SK-N-SH (cell line): ENCODE measurements at places on chromosomes 1 and 21. TPM values are rescaled to one million over a fixed set of nuclear protein-coding genes. Genes with fewer than 3 reads are reported as not detected.

DNA sequence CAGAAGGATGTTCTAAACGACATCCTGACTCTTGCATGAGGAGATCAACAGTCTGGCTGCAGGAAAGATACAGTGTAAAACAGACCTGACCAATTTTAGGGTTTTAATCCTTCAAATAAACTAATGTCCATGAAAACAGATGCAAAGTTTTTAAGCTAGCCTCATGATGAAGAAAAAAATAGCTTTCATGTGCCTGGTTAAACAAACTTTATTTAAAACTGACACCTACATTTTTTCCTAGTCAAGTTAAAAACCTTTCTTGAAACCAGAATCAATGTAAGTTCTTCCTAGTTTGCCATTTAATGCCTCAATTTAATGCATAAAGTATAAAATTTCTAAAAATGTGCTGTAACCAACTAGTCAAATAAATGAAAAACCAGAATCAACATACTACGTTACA, 2.9 kb downstream of the WDR26 start:
- DNase-seq: no peak

The MROH7 gene
- 0.51 and 0.52 TPM in 2 replicates for polyA plus RNA-seq

The KRTAP19-8 gene
- not detected in 2 replicates for polyA plus RNA-seq

DNA sequence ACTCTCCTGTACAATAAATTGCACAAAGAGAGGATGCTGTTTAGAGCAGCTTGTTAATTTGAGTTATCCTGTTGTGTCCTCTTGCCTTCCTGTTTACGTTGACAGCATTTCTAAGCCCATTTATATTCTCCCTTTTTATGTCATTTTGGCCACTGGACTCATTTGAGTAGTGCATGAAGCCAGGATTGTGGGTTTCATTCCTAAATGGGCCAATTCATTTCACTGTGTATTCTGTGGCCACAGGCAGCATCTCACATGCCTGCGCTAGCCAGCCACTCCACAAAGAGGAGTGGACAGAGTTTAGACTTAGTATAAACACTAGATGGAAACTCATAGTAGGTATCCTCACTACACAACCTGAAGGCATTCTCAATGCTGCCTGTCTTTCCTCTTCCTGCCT, 73.4 kb downstream of the DTL start:
- no peak for DNase-seq

The SVBP gene
- polyA plus RNA-seq: 18.6 and 20.2 TPM in 2 replicates

- DNase-seq: no peak
Observed at GRCh38 chr1:23594927-23595353, 35.6 kb upstream of the ID3 start.

- DNase-seq: no peak
Observed at GRCh38 chr1:246333855-246334254, 173.2 kb downstream of the SMYD3 start.

The SHISAL2A gene
- 0.07 TPM in 1 of 2 replicates, not detected in the other for polyA plus RNA-seq

DNA sequence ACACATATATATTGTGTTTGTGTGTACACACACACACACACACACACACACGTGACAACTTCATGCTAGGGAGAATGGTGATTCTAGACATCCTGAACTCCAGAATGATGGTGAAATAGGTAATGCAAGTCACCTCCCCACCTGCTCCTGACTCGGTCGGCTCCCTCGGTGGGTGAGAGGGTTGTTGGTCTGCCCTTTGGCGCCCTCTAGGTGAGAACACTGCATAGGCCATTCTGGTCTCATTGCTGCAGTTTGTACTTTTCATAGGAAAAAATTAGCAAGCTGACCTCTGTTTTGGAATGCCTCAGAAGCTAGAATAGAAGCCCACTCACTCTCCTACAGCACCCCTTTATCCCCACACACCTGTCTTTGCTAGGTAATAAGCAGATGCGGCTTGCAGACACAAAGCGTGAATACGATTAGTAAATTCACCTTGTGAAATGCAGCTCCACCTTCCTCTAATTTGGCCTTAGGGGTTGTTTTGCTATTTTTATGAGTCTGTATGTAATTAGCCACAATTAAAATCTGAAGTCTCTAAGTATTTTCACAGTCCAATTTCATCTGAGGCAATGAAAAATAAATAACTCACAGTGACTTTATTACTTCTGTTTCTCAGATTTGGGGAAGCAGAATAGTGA, 130.0 kb upstream of the KCNJ15 start:
- DNase-seq: peak; percentile 57

DNA sequence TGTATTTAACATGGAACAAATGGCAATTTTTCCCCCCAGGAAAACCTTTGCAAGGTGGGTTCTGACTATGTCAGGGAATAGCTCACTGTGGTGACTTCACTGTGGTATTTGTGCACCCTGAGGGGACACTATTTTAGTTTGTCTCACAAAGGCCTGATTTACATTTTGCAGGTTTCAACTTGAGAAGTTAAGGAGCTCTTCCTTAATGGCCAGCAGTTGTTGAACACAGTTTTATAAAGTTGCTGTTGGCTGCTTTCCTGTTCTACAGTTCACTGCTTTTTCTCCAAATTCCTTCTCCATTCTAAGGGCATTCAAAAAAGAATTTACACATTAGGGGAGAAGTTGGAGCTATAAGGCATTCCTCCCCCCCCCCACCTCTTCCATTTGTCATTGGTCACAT, 4.6 kb downstream of the LAMC1 start:
- no peak for DNase-seq

DNA sequence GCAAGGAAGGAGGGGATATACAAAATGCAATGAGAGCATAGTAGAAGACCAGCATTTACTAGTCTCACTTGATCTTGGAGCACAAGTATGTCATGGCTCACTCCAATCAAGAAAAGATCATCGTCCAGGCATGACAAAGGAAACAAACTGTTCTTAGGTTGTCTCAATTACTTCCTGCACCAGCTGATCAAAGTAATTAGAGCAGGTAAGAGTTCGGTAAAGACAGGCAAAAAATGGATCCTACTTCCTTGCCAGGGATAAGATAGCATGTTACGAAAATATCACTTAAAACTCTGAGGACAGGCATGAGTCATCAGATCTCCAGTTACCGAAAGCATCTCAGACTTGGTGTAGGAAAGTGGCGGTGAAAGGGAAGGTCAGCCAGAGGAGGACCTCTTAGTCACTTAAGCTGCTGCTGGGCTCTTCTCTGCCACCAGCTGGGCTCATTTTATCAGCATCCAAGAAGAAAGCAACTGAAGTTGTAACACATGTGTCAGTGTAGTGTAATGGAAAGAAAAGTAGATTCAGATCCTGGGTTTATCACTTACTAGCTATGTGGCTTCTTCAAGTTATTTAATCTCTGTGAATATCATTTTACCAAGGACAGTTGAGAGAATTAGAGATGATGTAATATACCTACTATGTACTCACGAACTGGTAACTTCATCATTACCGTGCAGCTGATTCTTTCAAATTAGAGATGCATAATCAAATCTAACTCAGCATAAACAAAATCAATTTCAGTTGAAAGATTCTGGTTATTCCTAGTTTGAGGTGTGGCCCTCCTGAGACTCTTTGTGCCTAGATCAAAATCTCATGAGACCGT, 46.8 kb downstream of the XCL1 start:
- DNase-seq: no peak

- DNase-seq: no peak
Observed at GRCh38 chr1:7919880-7920279, 20.8 kb downstream of the TNFRSF9 start.

GRCh38 chr1:89089962-89090361, 25.0 kb upstream of the GBP1 start:
- peak; percentile 16 for DNase-seq

DNA sequence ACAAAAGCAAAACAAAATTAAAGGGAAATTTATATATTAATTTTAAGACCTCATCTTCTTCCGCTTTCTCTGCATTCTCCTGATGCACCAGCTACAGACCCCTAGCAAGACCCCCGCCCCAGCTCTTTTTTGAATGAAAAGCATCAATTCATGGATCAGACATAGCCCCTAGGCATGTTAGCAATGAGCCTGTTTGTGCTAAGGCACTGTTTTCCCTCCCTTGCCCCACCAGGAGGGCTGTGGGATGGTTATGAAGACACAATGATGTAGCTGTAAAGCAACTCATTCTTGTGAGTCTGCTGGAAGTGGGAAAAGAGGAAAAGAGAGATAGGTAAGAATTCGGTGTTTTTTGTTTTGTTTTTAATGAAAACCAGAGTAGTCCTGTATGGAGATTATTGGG, 88.5 kb upstream of the ZBTB18 start:
- DNase-seq: no peak

- DNase-seq: peak; percentile 33
Observed at GRCh38 chr1:58815069-58815685, 31.3 kb upstream of the JUN start.

DNA sequence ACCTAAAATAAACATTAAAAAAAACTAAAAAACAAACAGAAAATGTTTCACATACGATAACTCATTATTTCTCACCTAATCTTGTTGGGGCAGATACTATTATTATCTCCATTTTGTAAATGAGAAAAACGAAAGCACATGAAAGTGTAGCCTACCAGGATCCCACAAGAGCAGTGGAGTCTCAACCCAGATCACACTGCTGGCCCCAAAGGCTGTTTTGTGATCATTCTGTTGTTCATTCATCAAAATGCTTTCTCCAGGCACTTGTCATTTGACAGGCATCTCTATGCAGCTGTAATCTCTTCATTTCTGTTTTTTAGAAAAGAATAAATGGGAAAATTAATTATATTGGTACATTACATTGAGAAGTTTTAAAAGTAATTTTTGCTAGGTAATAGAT, 67.5 kb downstream of the AK5 start:
- DNase-seq: no peak
